Activated T-cell treated with anti-CD3 and anti-CD28 coated beads for 48 hours (primary cell): ENCODE measurements at places on chromosomes 2 and 18.

DNA sequence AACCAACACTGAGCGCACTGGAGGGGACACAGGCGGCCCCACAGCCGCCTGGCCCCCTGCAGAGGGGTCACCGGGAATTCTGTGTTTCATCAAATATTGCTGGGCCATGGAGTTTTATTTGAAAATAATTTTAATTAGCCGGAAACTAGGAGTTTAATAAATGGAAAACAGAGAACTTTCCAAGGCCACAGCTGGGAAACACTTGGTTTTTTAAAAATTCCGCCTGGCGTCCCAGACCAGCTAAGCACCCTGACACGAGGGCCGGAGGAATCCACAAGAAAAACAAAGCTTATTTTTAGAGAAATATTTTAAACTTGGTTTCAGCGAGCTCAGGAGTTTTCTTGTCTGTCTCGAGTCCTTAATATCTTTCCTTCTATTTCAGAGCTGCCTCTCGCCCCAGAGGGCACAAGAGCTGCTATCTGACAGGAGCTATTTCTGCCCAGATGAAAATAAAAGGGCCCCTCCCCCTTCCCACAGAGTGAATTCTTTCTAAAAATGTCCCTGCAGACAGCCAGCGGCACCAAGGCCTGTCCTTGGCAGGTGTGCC is 8.2 kb downstream of the ZFP36L2 start:
- no peak for DNase-seq

GRCh38 chr2:181224866-181225265 is 232.3 kb upstream of the ITGA4 start:
- DNase-seq: no peak

GRCh38 chr2:189267491-189267890 is 87.9 kb upstream of the COL5A2 start:
- DNase-seq: no peak

DNA sequence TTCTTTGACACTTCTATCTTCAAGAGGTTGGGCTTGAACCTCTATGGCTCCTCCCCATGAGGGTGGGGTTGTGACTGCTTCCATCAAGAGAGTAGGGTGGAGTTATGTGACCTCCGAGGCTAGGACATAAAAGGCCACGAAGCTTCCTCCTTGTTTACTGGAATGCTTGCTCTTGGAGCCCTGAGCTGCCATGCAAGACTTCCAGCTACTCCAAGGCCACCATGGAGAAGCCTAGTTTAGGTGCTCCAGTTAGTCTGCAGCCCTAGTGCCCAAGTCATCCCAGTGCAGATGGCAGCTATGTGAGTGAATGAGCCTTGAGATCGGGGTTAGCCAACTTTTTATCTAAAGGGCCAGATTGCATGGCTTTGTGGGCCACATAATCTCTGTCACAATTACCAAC is 2.4 kb upstream of the MERTK start:
- no peak for DNase-seq

GRCh38 chr2:138502255-138503086 is 901 bp downstream of the SPOPL start:
- no peak for DNase-seq

DNA sequence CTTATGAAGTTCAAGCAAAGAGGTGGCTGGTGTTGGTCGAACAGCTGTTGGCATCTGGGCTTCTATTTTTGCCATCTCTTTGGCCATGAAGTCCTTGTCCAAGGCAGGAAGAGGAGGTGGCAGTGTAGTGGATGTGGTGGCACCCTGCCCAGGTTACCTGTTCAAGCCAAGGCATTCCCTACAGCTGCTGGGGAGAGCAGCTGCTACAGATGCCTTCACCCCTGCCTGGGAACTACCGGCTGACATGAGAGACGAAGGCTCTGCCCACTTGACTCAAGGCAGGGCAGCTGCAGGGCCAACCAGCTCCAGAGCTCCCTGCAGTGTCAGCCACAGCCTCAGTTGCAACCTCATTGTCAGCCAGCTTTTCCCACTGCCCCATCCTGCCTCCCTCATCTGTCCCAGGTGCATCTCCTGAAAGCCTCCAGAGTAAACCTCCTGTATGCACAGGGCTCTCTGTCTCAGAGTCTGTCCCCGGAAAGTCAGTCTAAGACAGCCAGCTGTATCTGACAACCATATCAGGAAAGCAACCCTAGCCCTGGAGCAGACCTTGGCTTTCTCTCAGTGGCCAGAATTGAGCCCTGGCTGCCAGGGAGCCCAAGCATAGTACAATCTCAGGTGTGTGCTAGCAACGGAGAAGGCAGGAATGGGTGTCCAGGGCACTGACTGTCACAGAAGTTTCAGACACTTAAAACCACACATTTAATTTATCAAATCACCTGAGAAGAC is 115.9 kb downstream of the RPIA start:
- DNase-seq: no peak

GRCh38 chr18:5512176-5512575 is 31.6 kb downstream of the EPB41L3 start:
- DNase-seq: no peak

GRCh38 chr2:230569298-230569697 is 143.3 kb upstream of the CAB39 start:
- no peak for DNase-seq

DNA sequence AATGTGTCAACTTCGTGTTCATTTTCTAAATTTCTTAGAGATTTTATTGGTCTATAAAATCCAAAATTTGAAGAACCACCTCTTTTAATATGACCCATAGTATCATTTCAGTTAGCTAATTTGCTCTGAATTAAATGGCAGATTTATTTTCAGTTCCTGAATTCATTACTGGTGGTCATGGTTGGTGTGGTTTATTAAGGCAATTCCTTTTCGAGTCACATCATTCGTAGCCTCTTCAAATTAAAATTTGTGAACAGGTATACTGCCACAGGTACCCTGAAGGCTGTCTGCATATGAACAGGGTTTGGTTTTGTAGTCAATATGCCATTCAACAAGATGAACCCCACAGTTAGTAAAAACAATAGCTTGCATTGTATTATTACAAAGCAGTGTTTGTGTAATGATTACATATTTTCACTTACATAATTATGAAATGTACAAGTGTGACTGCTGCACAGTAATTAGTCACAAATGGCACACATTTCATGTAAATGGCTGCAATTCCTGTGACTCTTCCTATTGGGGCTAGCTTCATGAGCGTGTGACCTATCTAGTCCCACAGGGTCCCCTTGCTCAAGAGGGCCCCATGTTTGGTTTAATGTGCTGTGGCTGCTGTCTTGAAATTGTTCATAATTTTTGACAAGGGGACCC is 48.9 kb downstream of the CDC42EP3 start:
- DNase-seq: no peak

GRCh38 chr2:21841341-21841740 is 717.6 kb downstream of the TDRD15 start:
- DNase-seq: no peak
